ENCODE measurements at places on chromosomes 1 and 21. TPM values are rescaled to one million over a fixed set of nuclear protein-coding genes. Genes with fewer than 3 reads are reported as not detected.
A peak's percentile ranks its signal among the peaks of the same experiment; 100 is the strongest.

Gene TMEM50B
- 18.6 TPM for total RNA-seq

Gene MPL
- total RNA-seq, result not detected

Gene KLHDC9
- 1.6 TPM for total RNA-seq

Gene KCNE2
- not detected for total RNA-seq

DNA sequence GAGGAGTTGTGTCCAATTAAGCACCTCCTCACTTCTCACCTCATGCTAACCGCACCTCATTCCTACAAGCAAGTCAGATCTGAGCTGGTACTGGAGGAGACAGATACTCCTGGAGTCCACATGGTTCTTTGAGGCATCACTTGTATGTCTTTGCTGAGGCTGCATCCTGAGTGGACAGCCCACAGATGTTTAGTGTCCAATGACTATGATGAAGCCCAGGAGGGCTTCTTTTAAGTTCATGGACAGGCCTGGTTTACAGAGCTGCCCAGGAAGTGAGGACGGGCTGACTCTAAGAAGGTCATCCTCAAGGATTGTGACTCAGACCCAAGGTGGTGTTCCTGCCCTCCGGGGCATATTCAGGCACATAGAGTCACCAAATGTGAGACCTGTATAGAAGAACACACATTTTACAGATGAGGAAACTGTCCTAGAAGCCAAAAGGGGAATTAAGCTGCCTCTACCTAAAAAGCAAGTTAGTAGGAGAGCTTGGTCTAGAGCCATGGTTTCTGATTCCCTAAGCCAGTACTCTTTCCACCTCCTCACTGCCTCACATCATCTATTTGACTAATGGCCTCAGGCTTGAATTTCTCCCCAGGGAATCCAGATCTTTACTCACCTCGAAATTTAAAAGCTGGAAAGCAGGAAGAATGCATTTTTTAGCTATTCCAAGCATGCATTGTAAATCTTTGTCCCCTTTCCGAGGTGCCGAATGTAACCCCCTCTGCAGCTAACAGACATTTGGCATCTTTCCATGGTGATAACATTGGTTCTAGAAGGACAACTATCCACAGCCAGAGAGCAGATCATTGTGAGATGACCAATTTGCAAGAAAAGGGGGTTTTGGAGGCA lies 228.1 kb downstream of the OMA1 start:
- no peak for DNase-seq

Gene RHEX
- total RNA-seq, result not detected

Gene AHDC1
- 8.3 TPM for total RNA-seq

Gene NUF2
- 66.3 TPM for total RNA-seq

- DNase-seq, result no peak
These were observed 275.5 kb downstream of the TPR start for GRCh38 chr1:186099336-186100104.

GRCh38 chr21:46191257-46191685 lies 7.0 kb upstream of the SPATC1L start:
- DNase-seq, result peak; percentile 4
